ENCODE measurements at places on chromosomes 6 and 20.

DNA sequence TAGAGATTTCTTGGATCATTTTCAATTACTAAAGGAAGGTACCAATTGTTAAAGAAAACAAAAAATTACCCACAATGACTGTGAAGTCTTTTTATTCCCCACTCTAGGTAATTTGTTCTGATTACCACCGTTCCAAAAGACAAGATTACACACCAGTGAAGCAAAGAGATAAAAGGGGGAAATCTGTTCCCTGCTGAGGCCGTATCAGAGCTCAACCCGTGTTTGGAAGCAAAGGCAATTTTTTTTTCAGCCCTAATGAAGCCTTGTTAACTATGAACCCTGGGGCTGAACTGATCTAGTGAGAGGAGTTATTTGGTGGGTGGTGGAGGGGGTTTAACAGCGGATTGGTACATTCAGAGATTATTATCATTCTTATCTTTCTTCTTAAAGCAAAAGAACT is 128.5 kb downstream of the ALDH8A1 start:
- no peak for DNase-seq

GRCh38 chr6:81625216-81625615 is 127.3 kb downstream of the TENT5A start:
- no peak for DNase-seq

DNA sequence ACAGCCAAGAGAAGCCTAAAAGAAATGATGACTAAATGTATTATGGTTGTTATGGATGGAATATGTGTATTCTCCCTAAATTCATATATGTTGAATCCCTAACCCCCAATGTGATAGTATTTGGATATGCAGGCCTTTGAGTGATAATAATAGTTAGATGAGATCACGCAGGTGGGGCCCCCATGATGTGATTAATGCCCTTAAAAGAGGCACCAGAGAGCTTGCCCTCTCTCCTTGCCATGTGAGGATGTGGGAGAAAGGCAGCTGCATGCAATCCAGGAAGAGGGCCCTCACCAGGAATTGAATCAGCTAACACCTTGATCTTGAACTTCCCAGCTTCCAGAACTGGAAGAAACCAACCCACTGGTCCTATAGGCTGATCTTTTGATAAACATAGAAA is 190.6 kb upstream of the TCF21 start:
- DNase-seq = no peak

GRCh38 chr20:43916073-43916880 is 1.6 kb downstream of the TOX2 start:
- no peak for DNase-seq

DNA sequence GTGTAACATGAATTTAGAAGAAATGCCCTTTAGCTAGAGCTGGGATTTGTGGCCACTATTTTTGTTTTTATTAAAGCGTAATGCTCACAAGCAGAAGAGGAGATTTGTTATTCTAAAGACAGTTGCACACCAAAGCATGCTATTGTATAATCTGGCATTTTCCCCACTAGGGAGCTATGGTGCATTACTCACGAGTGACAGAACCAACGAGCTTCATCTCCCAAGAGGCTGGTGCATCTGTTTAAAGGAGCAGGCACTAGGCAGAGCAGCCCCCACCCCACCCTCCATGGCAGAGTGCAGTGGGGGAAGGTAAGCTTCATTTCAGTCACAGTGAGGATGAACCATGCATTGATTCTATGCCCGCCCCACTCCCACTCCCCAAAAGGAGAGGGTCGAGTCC is 287.3 kb upstream of the TSHZ2 start:
- no peak for DNase-seq

DNA sequence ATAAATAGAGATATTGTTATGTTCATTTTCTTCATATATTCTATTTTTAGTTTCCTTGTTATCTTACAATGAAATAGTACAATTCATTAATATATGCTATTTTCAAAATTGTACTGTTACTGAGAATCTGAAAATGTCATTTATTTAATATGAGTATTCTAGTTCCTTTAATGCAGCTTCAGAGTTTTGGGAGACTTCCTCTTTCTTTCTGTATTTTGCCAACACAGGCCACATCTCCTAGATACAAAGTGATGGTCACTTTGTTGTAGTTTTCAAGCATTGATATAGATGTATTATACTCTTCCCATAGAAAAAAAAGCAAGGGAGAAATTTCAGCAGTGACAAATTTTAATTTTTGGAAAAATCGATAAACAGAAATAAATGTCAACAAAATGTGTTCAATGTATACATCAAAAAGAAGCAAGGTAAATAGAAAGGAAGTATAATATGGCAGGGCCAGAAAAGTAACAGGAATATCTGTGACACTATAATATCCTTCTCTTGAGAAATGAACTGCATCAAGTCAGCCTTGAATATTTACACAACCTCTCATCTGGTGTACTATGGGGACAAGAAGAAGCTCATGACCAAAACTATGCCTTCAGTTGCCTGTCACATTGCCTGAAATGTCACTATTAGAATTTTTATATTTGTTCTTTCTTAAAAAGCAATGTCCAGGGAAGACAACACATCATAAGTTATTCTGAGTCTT is 396.0 kb downstream of the TBC1D32 start:
- no peak for DNase-seq

- DNase-seq = no peak
These were observed 381 bp upstream of the PEX7 start for GRCh38 chr6:136822046-136822375.

GRCh38 chr20:63554361-63555278 is 661 bp downstream of the FNDC11 start:
- DNase-seq = no peak

- no peak for DNase-seq
These were observed 5.9 kb upstream of the TUBB2A start for GRCh38 chr6:3163248-3163594.

DNA sequence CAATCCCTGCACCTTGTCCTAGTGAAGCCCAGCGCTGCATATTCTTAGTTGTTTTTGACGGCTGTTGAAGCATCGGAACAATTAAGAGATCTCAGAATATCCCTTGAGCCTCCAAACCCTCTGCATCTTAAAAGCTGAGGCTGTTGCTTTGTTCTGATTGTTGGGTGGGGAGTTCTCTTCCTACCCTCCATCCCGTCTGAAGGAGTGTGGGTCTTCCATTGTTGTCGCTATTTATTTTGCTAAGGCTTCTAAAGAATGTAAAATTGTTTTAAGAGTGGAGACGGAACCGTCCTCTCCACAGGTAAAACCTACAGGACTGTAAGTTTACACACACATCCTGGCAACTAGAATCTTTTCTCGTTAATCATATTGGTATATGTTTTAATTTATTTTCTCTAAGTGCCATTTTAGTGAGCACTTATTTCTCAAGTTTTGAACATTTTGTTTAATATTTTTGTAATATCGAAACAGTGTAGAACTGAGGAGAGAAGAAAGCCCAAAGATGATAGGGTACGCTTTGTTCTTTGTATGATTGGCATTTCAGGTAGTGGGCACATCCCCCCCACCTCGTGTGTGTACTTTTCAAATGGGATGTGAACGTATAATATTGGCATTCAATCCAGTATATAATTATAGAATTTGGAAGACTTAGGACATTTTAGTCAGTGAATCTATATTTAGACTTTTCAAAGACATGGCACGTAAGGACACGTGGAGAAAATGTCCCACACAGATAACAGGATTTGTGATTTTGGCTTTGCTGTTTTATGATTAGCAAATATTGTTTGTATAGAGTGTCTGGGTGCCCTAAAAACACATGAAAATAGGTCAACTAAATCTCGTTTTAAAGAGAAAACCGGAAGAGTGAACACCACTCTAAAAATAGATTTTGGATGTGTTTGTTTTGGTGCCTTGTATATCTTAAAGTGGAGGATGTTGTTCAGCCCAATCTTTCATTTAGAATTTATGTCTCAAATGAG is 1.3 kb downstream of the RNF146 start:
- no peak for DNase-seq

- DNase-seq = no peak
These were observed 156.9 kb downstream of the ARID1B start for GRCh38 chr6:156934069-156934460.

GRCh38 chr20:828987-829386 is 4.5 kb upstream of the FAM110A start:
- no peak for DNase-seq
